ENCODE measurements at places on chromosomes 7 and 10.

DNA sequence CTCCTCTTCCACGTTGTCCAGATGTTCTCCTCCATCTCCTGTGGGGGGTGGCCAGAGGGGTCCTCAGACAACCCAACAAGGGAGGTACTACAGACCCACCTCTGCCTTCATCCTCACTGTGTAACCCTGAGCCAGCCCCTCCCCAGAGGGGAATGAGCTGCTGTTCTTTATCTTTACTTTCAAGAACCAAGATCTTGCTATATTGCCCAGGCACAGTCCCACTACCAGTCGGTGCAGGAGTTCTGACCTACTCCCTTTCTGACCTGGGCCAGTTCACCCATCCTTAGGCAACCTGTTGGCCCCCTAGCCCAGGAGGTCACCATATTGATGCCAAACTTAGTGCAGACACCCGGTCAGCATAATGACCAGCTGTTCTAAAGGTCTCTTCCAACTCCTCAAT, 16.8 kb upstream of the MTPAP start:
- no peak for DNase-seq

GRCh38 chr7:30727061-30727945, 24.6 kb upstream of the INMT start:
- no peak for DNase-seq

DNA sequence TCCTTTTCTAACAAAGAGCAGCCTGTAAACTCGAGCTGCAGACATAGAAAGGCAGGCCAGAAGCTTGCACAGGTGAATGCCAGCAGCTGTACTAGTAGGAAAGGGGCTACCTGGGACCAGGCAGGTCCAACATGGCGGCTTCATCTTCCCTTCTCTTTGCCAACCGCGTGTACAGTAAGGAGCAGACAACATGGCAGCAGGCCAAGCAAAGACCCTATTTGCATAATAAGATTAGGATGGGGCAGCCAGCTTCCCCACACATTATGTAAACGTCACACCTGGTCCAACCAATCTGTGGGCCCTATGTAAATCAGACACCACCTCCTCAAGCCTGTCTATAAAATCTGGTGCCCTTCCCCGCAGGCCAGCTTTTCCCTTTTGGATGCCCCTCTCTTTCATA, 1186.5 kb upstream of the AUTS2 start:
- no peak for DNase-seq

DNA sequence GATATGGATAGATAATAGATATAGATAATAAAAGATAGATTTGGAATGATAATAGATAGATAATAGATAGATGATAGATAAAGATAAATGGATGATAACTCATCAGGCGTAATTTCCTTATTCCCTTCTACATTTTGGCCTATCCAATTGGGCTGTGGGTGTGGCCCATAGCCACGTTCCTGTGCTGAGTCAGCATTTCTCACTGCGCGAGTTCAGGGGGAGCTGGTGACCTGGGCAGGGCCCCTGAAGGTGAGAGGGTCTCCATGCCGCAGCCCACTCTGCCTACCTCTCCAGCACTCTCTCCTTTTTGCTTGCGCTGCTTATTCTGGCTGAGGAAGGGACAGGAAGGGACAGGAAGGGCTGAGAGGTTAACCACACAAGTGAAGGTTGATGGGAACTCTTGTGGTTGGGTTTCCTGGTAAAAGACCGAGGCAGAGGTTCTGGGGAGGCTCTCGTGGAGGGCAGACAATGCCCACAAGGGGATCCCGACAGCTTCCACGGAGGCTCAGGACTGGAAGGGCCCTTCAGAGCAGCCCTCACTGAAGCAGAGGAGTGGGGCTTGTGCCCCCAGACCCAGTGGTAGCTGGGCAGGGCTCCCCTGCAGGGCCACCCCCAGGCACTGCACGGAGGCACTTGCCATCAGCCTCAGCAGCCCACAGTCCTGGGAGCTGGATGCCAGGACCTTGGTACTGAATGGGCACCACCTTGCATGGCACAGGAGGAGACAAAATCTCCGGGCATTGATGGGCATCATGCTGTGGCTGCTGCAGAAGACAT, 247.3 kb upstream of the PITRM1 start:
- no peak for DNase-seq

GRCh38 chr7:4550117-4550516, 132.0 kb upstream of the FOXK1 start:
- DNase-seq, result no peak

GRCh38 chr7:128108641-128109423, 77.6 kb upstream of the LRRC4 start:
- DNase-seq, result no peak

DNA sequence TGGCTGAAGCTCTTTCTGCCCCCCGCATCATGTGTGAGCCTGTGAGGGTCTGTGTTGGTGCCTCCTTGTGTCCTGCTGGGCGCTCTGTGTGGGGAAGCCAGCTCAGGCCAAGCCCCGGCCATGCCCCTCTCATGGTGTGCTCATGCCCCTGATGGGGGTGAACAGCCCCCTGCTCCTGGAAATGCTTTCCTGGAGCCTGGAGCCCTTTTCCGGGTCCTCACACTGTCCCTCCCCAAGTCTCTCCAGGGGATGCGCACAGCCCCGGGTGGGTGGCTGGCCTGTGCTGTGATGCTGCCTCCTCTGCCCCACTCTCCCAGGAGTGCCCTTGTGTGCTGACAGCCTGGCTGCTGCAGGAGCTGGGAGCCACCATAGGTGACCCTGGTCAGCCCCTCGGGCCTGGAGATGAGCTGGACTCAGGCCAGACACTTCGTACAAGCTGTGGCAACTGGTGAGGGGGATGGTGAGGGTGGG, 20.8 kb upstream of the ZNF862 start:
- DNase-seq, result no peak

DNA sequence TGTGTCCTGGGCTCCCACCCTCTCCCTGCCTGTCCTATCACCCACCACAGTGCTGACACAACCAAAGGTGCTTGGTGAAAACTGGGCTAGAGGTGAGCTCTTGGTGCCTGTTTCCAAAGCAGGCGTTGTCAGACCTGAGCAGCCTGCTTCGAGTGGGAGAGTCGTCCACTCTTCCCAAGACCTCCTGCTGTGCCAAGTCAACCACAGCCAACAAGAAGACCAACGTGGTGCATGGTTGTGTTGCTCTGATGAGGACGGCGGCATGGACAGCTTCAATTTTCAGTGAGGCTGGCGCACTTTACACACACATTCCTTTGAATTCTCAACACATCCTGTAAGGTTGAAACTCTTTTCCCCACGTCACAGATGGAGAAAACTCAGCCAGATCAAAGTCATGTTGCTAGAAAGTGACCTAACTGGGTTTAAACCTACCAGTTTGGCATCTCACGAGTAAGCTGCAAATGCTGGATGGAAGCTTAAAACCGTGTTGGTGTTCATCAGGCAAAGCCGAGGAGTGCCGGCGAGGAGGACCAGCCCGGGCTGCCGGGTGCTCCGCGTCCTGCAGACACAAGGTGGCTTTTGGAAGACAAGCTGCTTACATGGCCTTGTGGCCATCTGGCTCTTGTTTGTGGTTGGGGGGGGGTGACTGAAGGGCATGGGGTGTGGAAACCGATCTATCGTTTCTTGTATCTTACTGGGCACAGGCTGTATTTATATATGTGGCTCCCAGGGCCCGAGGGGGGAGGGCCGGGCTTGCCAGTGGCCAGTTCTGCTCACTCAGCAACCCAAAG, 39.3 kb downstream of the INSIG1 start:
- no peak for DNase-seq

DNA sequence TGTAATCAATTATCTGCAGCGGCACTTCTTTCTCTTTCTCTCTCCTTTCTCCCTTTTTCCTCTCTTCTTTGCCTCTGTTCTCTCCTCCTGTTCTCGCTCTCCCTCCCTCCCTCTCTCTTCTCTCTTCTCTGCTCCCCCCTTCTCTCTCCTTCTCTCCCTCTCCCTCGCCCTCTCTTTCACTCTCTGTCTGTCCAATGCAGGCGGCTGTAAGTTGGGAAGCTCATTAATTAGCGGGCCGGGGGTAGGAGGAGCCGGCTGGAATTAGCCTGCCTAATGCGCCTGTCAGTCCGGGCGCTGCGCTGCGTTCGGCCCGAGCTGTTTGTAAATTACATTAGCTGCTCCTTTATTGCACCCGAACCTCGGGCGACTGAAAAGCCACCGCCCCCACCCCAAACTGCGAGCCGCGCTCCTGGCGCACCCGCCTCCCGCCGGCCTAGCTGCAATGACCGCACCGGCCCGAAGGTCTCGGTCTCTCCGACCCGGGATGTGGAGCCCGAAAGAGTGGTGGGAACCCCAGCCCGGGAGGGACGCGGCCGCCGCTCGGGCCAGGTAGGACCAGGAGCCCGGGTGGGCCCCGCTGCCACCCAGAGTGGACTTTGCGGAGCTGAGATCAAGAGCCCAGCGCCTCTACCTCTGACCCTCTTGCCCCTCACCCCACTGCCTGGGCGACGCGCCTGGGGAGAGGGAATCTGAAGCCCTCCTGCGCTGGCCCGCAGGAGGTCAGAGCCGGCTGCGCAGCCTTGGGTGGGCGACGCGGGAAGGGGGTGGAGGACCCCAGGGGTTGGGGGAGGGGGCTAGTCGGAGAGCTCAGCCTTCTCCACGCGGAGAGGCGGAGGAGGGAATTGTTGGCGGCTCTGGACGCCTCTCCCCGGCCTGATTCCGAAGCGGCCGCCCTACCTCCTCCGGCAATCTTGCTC, at the start of gene LBX1:
Gene LBX1 (minus strand): TSS at position 198 of the 917 bp plus-strand sequence. CDS start 648 bp downstream, outside the sequence.
- DNase-seq, result peak; percentile 18

- DNase-seq, result no peak
Observed at GRCh38 chr7:129497156-129497555, 5.2 kb upstream of the SMKR1 start.

- DNase-seq, result no peak
Observed at GRCh38 chr7:55260171-55260570, 105.0 kb upstream of the LANCL2 start.

GRCh38 chr7:1926908-1927306, 256.8 kb downstream of the ELFN1 start:
- DNase-seq, result no peak

DNA sequence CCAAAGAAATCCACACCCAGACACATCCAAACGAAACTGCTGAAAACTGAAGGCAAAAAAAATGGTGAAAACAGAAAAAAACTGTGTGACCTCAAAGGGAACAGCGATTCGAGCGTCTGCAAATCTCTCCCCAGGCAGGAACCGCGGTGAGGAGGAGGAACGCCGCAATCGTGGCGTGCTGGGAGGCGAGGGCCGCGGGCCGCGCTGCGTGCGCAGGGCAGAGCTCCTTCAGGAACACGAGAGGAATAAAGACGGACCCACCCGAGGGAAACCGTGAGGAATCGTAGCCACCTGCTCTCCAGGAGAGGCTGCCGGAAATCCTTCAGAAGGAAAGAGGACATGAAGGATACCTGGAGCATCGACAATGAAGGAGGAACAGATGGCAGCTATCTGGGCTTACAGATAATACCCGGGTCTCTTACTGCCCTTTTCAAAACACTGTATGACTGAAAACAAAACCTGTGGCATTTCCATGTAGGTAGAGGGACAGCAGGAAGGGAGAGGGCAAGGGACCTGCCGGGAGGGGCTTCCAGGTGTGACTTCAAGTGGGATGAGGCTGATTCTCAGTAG, 266.0 kb downstream of the MAD1L1 start:
- no peak for DNase-seq
